ENCODE measurements at places on chromosomes 16 and 17.

DNA sequence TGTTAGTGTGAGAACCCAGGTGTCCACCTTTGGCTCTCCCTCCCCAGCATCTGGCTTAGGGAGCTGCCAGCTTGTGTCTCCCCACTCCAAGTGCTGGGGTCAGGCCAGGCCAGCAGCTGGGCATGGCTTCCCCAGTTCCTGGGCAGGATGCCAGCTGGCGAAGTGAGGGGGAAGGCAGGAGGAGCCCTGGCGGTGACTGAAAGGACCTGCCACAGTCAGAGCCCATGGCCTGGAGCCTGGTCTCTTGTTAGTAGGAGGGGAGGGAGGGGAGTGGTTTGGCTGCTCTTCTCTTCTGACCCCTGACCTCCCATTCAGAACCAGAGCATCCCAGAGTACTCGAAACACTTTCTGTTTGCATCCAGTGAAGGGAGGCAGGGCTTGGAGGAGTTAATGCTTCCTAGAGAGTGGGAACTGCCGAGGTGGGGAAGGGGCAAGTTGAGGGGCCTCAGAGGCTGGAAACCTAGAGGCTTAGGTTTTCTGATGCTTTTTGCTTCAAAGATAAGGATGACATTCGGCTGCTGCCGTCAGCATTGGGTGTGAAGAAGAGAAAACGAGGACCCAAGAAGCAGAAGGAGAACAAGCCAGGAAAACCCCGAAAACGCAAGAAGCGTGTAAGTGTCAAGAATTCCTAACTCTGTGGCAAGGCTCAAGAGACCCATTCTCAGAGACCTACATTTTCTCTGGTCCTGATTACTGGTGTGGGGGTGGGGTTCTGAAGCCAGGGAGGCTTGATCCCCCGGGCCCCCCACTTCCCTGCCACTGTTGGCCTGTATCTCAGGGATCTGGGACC lies 772 bp downstream of the CHD3 start:
- peak; percentile 40 for DNase-seq

DNA sequence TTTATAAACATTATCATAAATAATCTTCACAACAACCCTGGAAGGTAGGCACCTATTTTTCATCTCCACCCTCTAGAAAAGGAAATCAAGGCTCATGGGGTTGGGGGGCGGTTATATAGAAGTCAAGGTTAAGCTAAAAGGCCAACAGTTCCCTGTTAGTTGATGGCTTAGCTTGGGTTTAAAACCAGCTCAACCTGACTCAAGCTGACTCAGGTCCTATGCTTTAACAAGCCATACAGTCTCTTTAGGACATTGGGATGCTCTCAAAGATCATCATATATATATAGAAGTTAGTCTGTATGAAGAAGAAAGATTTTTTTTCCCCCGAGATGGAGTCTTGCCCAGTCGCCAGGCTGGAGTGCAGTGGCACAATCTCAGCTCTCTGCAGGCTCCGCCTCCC lies 44.8 kb upstream of the MED13 start:
- DNase-seq = no peak

- no peak for DNase-seq
Observed at GRCh38 chr17:1039123-1039507, 42.2 kb downstream of the TIMM22 start.

GRCh38 chr17:38616361-38616760 lies 10.6 kb upstream of the SRCIN1 start:
- DNase-seq = no peak

DNA sequence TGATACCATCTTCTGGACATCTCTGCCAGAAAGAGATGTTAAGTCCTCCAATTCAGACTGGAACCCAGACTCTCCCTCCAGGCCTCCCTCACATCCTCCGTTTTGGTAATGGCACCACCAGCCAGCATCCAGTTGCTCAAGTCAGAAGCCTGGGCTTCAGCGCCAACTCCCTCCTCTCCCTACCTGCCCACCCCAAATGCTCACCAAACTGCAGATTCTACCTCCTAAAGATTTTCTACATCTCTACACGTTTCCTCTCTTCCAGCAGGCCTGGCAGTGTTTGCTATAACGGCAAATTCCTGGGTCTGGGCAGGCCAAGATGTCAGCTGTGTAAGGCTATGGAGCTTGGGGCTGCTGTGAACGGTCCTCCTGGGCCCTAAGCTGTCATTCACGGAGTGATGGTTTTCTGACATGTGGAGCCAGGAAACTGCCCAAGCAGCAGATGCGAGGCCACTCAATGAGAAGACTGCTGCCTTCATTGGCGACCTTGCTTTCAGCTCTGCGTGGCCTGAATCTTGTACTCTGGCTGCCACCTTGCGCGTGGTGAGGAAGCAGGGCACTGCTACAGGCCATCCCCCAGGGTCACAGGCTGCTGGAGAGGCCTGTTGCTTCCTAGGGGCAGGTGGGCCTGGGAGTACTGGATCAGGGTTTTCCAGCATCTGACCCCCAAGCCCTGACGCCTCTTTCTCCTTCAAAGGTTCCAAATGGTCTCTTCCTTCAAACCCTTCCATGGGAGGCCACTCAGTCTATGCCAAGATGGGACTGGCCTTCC lies 37.7 kb downstream of the TBX4 start:
- no peak for DNase-seq

DNA sequence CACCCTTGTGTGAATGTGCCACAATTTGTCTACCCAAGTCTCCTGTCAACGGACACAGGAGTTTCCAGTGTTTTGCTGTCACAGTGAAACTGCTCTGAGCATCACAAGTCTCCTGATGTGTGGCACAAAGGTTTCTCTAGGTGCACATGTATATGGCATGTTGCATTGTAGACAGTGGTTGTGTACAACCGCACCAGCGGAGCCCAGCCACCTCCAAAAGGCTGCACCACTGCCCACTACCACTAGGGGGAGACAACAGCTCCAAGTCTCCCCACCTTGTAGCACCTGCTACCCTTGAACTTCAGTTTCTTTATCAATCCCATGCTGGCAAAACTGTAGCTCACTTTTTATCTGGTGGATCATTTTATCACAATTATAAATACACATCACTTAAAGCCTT lies 95.5 kb upstream of the ZNF469 start:
- peak; percentile 21 for DNase-seq

- DNase-seq = no peak
Observed at GRCh38 chr17:16866436-16866835, 105.5 kb downstream of the TNFRSF13B start.
